Skin of body (tissue), 3 donors: ENCODE measurements at places on chromosomes 16 and 17. TPM values are rescaled to one million over a fixed set of nuclear protein-coding genes. Genes with fewer than 3 reads are reported as not detected.

Gene MYH2
- total RNA-seq: 79.7 TPM

- no peak for DNase-seq
These were observed 15.2 kb upstream of the TOX3 start for GRCh38 chr16:52561910-52562741.

Gene FOXC2
- total RNA-seq: 0.10 TPM

DNA sequence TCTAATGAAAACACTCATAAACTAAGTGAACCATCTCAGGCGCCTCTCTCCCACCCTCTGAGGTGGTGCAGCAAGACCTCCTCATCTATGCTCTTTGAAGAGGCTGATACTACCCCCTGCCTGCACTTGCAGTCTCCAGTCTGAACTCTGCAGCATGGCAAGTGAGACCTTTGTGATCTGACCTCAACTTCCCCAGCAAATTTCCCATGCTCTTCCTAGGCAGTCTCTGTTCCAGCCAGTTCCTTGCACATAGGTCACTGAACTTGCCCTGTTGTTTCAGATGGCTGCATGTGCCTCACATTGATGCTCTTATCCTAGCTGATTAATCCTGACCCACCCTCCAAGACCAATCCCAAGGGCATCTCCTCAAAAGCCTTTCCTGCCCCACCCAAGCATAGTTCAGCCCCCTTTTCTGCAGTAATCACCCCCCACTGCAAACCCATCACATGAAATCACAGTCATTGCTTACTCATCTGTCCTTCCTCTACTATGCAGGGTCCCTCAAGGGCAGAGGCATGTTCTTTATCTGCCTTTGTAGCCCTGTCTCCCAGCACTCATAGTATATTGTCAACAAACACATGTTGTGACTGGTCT lies 42.0 kb downstream of the TBX21 start:
- DNase-seq: no peak

Gene ZSCAN10
- total RNA-seq: not detected

GRCh38 chr16:57527610-57528360 lies 8.6 kb downstream of the CCDC102A start:
- no peak for DNase-seq

- no peak for DNase-seq
These were observed 829 bp downstream of the GCGR start for GRCh38 chr17:81804559-81805399.

DNA sequence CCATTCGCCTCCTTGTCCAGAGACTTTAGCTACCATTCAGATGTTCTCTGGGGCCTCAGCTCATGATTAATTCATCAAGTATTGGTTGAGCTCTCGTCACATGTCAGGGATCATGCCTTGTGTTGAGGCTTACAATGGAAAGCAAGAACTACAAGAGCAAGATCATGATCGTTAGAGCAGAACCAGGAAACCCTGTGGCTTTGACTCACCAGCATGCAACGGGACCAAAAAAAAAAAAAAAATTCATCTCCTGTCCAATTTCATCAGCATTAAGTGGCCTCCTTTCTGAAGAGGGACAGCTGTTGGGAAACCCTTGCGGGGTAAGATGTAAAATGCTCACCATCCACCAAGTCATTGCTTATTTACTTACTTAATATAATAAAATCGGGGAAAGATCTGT lies 12.1 kb upstream of the USP10 start:
- no peak for DNase-seq

Gene BEAN1
- total RNA-seq: 2.5 TPM

GRCh38 chr17:29577385-29578211 lies 9.1 kb downstream of the TP53I13 start:
- no peak for DNase-seq
